Effector memory CD8-positive, alpha-beta T cell (primary cell): ENCODE measurements at places on chromosomes 12 and 14.
A peak's percentile ranks its signal among the peaks of the same experiment; 100 is the strongest.

- DNase-seq = no peak
- no peaks in the 10 kb centered on the region for H3K4me1 ChIP-seq
- H3K27ac ChIP-seq = no peak overlapping the region
- peaks cover 14% of the 10 kb centered on the region for H3K27me3 ChIP-seq
- H3K36me3 ChIP-seq = no peaks in the 10 kb centered on the region
Measured at GRCh38 chr12:103672401-103673119, 85.5 kb downstream of the STAB2 start.

GRCh38 chr12:31245822-31246469 is 80.0 kb downstream of the SINHCAF start:
- peaks cover 11% of the 10 kb centered on the region for H3K27me3 ChIP-seq
- no peak for DNase-seq
- H3K4me1 ChIP-seq = no peaks in the 10 kb centered on the region

GRCh38 chr12:47773062-47773857 is at the start of gene SLC48A1:
SLC48A1 (plus strand) TSS chr12:47773238; CDS start chr12:47773305, 67 bp downstream.
- H3K36me3 ChIP-seq = peaks cover 12% of the 10 kb centered on the region
- H3K4me3 ChIP-seq = peak within 1 kb of the TSS; percentile 86
- H3K27ac ChIP-seq = peak within 1 kb of the TSS; percentile 88
- H3K4me1 ChIP-seq = peaks cover 20% of the 10 kb centered on the region

DNA sequence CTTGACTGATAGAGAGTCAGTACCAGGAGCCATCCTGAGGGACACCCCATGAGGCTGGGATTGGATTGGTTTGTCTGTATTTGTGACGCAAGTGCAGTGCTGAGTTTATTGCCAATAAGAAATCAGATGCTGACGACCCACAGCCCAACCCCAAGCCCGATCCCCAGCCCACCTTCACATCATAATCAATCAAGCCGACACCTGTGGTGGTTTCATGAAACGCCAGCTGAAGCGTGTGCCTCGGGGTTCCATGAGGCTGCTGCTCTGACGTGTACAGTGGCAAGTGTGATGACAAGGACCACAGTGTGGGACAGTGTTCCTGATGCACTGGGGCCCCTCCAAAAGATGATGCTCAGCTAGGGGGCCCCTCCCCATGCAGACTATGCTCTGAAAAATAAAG is 62.1 kb upstream of the C14orf180 start:
- no peak overlapping the region for H3K27ac ChIP-seq
- no peaks in the 10 kb centered on the region for H3K36me3 ChIP-seq
- no peak for DNase-seq

- no peaks in the 10 kb centered on the region for H3K27me3 ChIP-seq
- peaks cover 3% of the 10 kb centered on the region for H3K36me3 ChIP-seq
- peak; percentile 22 for DNase-seq
- H3K27ac ChIP-seq = no peak overlapping the region
- H3K4me1 ChIP-seq = no peaks in the 10 kb centered on the region
- H3K4me3 ChIP-seq = no peak overlapping the region
Measured at GRCh38 chr14:67583711-67584644, 16.1 kb downstream of the PIGH start.

GRCh38 chr12:105888696-105889095 is 250.1 kb downstream of the NUAK1 start:
- H3K27me3 ChIP-seq = no peaks in the 10 kb centered on the region
- no peak overlapping the region for H3K4me3 ChIP-seq
- H3K36me3 ChIP-seq = no peaks in the 10 kb centered on the region
- no peak for DNase-seq
- no peak overlapping the region for H3K27ac ChIP-seq

DNA sequence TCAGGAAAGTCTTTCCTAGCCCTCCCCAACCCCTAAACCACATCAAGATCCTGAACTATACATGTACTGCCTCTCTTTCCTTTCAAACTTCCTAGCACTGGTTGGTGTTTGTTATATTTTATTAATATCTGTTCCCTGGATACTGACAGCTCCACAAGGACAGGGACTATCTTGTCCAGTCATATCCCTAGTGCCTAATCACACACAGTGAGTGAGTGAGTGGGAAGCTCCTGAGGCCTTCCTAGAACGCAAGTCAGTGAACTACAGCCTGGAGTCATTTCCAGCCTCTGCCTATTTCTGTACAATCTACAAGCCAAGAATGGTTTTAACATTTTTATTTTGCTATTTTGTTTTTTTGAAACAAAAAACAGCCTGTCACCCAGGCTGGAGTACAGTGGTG is 7.5 kb upstream of the ACTR6 start:
- peaks cover 1% of the 10 kb centered on the region for H3K4me1 ChIP-seq
- no peaks in the 10 kb centered on the region for H3K27me3 ChIP-seq
- no peaks in the 10 kb centered on the region for H3K36me3 ChIP-seq
- DNase-seq = no peak
- H3K4me3 ChIP-seq = no peak overlapping the region

DNA sequence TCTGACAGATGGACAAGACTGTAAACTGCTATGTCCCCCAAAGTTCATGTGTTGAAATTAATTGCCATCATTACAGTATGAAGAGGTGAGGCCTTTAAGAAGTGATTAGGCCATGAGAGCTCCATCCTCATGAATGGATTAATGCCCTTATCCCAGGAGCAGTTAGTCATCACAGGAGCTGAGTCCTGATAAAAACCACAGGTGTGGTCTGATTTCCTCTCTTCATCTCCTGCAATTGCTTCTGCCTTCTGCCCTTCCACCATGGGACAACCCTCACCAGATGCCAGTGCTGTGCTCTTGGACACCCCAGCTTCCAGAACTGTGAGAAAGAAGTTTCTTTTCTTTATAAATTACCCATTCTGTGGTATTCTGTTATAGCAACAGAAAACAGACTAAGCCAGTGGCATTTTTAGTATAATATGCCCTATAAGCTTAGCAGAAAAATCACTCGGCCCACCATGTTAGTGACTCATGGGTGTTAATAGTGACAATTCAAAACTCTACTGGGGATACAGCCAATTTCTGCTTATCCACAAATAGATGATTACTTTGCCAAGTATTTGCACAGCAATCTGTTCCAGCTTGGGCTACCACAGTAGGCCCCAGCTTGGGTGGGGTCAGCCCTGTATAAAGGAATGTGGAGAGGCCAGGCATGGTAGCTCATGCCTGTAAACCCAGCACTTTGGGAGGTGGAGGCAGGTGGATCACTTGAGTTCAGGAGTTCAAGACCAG is 129.0 kb upstream of the BCL2L14 start:
- H3K36me3 ChIP-seq = peaks cover 3% of the 10 kb centered on the region
- no peak overlapping the region for H3K27ac ChIP-seq
- peaks cover 3% of the 10 kb centered on the region for H3K4me1 ChIP-seq
- DNase-seq = no peak
- no peak overlapping the region for H3K4me3 ChIP-seq
- H3K27me3 ChIP-seq = peaks cover 7% of the 10 kb centered on the region

- H3K4me3 ChIP-seq = no peak overlapping the region
- H3K27ac ChIP-seq = no peak overlapping the region
- no peaks in the 10 kb centered on the region for H3K36me3 ChIP-seq
- H3K27me3 ChIP-seq = no peaks in the 10 kb centered on the region
- DNase-seq = no peak
- H3K4me1 ChIP-seq = peaks cover 3% of the 10 kb centered on the region
Measured at GRCh38 chr14:50669441-50669986, 1.4 kb upstream of the SAV1 start.

GRCh38 chr14:69684461-69685217 is 73.2 kb downstream of the SUSD6 start:
- peak overlapping the region; percentile 81 for H3K27ac ChIP-seq
- peak overlapping the region; percentile 14 for H3K4me3 ChIP-seq
- H3K27me3 ChIP-seq = no peaks in the 10 kb centered on the region
- DNase-seq = no peak
- peaks cover 42% of the 10 kb centered on the region for H3K36me3 ChIP-seq

- H3K27me3 ChIP-seq = peaks cover 18% of the 10 kb centered on the region
- H3K4me3 ChIP-seq = no peak overlapping the region
- H3K4me1 ChIP-seq = peaks cover 3% of the 10 kb centered on the region
- no peak for DNase-seq
- no peak overlapping the region for H3K27ac ChIP-seq
Measured at GRCh38 chr14:72636094-72636493, 257.8 kb downstream of the DPF3 start.

DNA sequence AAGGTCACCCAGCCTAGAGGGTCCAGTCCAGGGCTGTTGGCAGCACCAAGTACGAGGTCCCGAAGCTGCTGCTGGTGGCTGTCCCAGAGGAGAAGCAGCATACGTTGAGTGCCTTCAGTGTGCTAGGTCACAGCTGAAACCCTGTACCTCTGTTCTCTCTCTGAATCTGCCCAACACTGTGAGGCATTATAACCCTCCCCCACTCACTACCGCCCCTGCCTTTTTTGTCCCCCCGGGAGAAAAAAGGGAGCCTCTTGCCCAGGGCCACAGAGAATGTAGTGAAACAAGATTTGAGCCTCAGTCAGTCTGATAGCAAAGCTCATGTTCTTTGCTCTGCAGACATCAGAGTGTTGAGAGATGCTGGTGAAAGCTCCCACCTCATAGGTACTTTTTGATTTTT is 53.4 kb downstream of the PPP2R5C start:
- peaks cover 80% of the 10 kb centered on the region for H3K4me1 ChIP-seq
- H3K36me3 ChIP-seq = peaks cover 93% of the 10 kb centered on the region
- H3K27me3 ChIP-seq = no peaks in the 10 kb centered on the region
- no peak for DNase-seq
- H3K4me3 ChIP-seq = peak overlapping the region; percentile 95
- peak overlapping the region; percentile 100 for H3K27ac ChIP-seq

DNA sequence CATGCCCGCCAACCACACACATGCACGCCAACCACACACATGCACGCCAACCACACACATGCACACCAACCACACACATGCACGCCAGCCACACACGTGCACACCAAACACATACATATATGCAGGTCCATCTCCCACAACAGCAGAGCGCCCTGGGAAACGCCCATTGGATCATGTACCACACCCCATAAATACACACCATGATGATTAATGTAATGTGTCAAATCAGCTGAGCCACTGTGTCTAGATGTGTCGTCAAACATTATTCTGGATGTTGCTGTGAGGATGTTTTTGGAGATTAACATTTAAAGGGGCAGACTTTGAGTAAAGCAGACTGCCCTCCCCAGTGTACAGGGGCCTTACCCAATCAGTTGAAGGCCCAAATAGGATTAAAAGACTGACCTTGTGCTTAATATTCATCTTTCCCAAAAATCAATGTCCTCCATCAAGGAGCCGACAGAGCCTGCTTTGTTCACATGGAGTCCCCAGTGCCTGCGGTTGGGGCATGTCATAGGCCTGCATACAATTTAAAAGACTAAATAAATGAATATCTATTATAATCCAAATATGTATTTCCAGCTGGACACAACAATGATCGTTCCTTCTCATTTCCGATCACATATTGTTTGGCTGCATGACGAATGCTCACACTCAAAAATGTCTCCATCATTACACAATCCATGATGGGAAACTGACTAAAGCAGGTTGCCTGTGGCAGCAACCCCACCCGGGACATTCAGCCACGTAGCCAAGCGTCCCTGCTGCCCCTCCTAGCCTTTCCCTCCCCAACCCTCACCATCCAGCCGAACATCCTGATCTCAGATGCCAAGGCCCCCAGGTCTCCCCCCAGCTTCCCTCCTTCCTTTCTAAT is 23.2 kb upstream of the BDKRB2 start:
- H3K27me3 ChIP-seq = peaks cover 25% of the 10 kb centered on the region
- H3K4me3 ChIP-seq = no peak overlapping the region
- DNase-seq = no peak
- H3K4me1 ChIP-seq = no peaks in the 10 kb centered on the region
- no peaks in the 10 kb centered on the region for H3K36me3 ChIP-seq

DNA sequence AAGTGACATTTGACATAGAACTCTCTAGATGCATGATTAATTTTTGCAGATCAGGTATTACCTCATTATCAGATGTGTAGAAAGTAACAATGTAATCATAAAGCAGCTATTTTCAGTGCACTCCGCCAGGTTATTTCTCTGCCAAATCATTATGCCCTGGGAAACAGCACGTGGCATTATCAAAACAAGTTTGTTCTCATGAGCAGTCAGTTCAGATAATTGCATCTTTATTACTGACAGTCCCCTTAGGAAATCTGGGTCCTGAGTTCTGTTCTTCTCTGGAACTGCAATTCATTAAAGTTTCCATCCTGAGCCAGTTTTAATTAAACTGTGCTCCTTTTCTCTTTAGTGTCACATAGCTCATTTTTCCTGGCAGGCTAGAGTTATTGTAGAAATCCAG is 94.7 kb upstream of the KRR1 start:
- H3K36me3 ChIP-seq = no peaks in the 10 kb centered on the region
- H3K4me3 ChIP-seq = no peak overlapping the region
- no peak overlapping the region for H3K27ac ChIP-seq
- no peak for DNase-seq

DNA sequence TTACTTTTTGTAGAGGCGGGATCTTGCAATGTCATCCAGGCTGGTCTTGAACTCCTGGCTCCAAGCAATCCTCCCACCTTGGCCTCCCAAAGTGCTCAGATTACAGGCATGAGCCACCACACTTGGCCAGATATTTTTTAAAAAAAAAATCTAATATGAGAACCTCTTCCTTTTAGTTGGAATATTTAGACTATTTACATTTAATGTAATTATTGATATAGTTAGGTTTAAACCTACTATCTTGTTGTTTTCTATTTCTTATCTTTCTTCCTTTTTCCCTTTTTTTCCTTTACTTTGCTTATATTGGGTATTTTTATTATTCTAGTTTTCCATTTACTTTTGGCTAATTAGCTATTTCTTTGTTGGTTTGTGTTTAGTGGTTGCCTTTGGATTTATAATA is 185.8 kb downstream of the SLC41A2 start:
- no peaks in the 10 kb centered on the region for H3K27me3 ChIP-seq
- no peak overlapping the region for H3K27ac ChIP-seq
- H3K4me3 ChIP-seq = no peak overlapping the region
